ENCODE measurements at places on chromosomes 3 and 15.

DNA sequence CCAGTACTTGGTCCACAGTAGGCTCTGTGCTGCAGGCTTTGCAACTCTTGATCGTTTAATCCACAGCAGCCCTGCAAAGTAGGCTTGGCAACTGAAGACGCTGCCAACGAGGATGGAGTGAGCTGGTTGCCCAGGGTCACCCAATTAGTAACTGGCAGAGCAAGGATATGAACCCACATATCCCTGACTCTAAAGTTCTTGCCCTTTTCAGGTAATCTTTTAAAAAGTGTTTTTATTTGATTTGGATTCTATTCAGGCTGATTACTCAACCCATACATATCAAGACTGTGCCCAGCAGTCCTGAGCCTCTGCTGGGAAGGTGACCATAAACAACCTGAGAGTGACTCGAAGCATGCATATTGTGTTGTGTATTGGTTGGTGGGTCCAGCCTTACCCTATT lies 50.3 kb downstream of the PSMD6 start:
- DNase-seq: no peak

- DNase-seq: no peak
Measured at GRCh38 chr15:51992953-51993352, 21.4 kb upstream of the LEO1 start.

DNA sequence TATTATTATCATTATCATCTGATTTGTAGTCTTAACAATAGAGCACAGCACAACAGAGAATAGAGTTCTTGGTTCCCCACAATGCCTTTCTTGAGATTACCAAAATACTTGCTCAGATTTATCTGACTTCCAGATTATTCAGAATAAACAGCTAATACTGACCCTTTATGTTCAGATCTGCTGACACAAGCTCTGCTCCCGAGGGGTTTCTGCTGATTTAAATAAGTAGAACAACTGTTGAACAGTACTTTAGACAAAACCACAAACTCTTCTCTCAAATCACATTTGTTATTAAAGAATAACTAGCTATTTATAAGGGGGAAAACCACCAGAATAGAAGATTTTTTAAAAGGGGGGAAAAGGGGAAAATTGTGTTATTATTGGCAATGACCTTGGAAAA lies 380.2 kb upstream of the ATP11B start:
- no peak for DNase-seq

DNA sequence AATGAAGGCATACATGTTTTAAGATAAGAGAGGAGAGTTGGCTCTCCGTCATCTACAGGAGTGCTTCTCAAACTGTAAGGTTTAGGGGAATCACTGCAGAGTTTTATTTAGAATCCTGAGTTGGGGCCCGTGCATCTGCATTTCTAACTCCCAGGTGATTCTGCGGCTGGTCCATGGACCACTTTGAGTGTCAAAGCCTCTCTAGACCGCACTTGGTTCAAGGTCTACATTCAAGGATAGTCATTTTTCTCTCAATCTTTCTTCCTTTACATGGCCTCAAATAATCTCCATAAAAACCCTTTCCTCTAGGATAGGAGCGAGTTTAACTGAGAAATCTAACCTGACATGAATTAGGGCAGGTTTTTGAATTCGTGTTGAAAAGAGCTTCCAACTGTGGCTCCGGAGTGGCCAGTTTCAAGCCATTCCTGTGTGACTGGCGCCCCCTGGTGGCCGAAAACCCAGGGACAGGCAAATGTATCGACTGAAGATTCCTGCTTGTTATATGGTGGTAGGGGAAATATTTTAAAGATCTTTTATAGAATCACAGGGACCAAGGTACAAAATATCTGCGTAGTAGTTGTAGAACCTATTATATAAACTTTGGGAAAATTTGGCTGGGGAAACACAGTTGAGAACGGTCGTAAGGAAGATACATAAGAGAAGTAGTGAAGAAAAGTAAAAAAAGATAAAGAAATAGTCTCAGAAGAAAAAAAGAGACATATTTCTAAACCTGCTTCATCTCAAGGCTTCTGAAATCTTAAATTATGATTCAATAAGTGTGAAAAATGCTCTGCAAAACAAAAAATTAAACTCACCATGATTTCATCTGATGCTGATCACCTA lies 11.9 kb downstream of the GABRR3 start:
- peak; percentile 55 for DNase-seq

DNA sequence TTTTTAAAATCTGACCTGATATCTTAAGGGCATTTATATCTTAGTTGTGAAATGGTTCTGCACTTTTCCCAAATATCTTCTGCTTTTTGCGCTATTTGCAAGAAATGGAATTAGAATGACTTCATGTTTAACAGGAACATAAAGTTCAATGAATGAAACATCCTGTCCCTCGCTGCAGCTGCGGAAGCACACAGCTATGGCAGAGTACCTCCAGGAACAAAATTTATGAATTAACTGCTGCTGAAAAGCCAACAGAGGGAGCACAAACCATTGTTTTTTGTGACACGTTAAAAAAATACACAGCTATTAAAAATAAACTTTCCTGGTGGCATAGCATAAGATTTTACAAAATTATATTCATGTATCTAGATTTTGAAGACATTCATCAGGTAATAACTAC lies 404.4 kb upstream of the MDFIC2 start:
- DNase-seq: no peak

GRCh38 chr3:104788807-104789206 lies 577.9 kb upstream of the ALCAM start:
- no peak for DNase-seq

DNA sequence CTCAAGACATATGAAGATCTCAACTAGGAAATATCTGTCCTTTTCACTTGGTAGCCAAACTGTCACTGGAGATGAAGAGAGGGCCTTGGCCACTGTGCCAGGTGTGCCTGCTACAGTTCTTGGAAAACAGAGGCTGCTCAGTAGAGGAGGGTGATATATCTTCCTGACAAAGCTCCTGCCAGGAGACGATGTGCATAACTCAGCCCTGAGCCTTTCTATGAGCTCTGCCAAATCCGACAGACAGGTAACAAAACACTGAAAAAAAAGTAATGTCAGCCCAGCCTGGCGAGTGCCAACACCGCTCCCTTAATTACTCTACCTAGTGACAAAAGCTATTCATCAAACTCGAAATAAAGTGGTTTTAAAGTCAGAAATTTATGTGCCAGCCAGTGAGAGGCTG lies 123.2 kb downstream of the MFSD1 start:
- DNase-seq: no peak

- DNase-seq: no peak
Measured at GRCh38 chr15:65041787-65042186, 3.4 kb upstream of the SLC51B start.

GRCh38 chr15:79513940-79514339 lies 81.8 kb downstream of the MINAR1 start:
- DNase-seq: no peak

GRCh38 chr3:52030714-52031310 lies 25.6 kb downstream of the DUSP7 start:
- DNase-seq: no peak

- no peak for DNase-seq
Measured at GRCh38 chr3:182420741-182421140, 372.6 kb upstream of the ATP11B start.
